Sigmoid colon (tissue), 7 donors: ENCODE measurements at places on chromosomes 1 and 21. TPM values are rescaled to one million over a fixed set of nuclear protein-coding genes. Genes with fewer than 3 reads are reported as not detected.

GRCh38 chr1:236561976-236562375 lies 38.2 kb downstream of the LGALS8 start:
- DNase-seq, result no peak

SPRR2A gene
- total RNA-seq, result not detected

DNA sequence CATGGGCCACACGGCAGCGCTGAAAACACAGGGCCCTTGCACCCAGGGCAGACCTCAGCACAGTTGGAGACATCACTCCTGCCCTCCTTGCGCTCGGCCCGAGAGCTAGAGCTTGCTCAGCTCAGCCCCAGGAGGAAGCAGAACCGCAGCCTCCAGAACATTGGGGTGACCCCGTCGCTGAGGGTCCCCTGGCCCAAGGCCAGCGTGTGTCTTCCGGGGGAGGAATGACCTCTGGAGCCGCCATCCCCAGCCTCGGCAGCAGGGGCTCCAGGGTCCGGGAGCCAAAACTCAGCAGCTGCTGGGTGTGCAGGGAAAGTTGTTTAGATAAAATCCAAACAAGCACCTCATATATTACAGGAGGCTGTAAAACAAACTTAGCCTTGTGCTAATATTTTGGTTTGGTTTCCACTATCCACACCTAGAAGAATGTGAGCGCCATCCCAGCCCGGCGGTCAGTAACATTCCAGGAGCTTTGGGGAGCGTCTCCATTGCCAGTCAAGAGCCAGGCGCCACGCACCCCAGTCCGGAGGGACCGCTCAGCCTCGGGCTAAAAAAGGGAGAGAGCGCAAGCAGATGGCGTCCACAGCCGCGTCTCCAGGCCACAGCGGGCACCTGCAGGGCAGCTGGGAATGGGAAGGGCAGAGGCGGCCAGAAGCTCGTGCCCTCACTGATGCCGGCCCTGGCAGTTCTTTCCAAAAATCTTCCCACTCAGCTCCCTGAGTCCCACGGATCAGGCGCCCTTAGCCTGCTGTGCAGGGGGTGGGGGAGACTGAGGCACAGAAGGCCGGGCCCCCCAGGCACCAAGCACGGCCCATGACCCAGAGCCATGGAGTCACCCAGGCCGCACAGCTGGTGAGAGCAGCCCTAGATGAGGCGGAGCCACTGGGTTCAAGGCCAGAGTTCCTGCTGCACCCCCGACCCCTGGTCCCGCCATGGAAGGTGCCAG lies 52.0 kb downstream of the SLX9 start:
- DNase-seq, result peak; percentile 72

LEFTY2 gene
- total RNA-seq, result 5.0 TPM

PTGFR gene
- 2.1 TPM for total RNA-seq

DNA sequence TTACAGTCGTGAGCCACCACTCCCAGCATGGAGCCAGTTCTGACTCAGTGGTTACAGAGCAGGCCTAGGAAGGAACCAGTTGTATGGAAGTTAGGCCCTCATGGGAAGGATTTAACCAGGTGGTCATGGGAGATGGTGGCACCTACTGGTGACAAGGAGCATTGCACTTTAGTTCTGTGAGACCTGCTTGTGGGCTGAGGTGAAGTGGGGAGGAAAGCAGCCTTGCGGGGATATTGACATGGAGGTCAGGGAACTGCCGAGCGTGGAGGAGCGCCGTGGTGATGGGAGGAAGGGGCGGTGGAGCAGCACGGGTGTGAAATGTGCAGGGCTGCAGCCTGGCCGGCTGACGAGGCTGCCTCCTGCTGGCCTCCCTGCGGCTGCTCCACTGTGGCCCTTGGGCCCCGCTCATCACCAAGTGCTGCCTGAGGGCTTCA lies 100.4 kb downstream of the GALNT2 start:
- DNase-seq, result peak; percentile 60

TMEM200B gene
- 32.6 TPM for total RNA-seq

BMP8B gene
- total RNA-seq, result 0.81 TPM

DNA sequence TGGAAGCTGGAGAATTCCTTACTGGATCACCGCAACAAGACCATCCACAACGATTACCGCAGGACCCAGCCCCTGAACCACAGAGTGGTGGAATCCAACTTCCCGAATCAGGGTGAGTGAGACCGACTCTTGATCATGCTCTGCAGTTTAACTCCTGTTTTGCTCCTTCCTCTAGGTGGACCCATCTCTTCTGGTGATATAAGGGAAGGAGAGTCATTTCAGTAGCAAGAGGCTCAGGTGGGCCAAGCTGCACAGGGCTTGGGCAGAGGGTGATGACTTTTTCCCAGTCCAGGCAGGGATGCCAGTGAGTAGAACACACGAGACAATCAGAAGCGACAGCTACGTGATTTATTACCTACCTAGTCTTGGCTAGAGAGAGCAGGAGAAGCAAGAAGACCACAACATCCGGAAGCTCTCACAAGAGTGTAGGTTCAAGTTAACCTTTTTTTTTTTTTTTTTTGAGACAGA lies 25.2 kb downstream of the CA6 start:
- no peak for DNase-seq

GRCh38 chr1:193417945-193418744 lies 231.7 kb upstream of the B3GALT2 start:
- DNase-seq, result no peak

DNA sequence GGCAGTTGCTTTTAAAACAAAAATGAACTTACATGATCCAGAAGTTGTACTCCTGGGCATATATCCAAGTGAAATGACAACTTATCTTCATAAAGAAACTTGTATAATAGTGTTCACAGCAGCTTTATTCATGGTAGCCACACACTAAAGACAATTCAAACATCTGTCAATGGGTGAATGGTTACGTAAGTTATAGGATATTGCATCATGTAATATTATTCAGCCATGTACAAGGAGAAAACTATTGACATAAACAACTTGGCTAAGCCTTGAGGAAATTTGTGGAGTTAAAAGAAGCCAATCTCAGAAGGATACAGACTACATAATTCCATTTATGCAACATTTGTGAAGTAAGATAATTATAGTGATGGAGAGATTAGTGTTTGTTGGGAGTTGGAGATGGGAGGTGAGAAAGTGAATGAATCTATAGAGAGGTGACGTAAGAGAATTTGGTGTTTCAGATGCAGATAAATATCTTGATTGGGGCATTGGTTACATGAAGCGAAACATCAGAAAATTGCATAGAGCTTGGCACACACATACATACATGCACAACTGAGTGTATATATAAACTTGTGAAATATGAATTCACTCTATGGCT lies 49.9 kb upstream of the GRIK1 start:
- no peak for DNase-seq

- no peak for DNase-seq
These were observed 18.0 kb downstream of the RHBDL2 start for GRCh38 chr1:38923607-38924006.

- DNase-seq, result no peak
These were observed 9.9 kb upstream of the ETV3 start for GRCh38 chr1:157147906-157148700.

DNA sequence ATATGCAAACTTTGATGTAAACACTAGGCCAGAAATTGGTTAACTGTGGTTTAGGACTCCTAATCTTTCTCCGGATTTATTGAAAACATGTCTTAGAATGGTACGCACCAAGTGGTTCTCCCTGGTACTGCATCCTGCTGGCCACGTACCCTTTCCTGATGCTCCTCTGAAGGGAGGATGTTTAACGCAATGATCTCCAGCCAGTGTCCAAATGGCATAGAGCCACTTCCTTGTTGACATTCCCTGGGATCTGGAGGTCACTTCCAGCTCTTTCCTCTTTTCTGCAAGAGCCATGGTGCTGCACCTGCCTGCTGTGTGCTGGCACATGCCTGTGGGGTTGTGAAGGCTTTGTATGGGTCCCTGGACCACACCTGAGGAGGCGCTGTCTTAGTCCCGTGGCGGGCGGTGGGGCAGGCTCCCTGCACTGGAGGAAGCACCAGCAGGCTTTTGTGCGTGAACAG lies 53.9 kb downstream of the GALNT2 start:
- DNase-seq, result no peak

- no peak for DNase-seq
These were observed 60.1 kb upstream of the PTGS2 start for GRCh38 chr1:186740324-186740723.

DNA sequence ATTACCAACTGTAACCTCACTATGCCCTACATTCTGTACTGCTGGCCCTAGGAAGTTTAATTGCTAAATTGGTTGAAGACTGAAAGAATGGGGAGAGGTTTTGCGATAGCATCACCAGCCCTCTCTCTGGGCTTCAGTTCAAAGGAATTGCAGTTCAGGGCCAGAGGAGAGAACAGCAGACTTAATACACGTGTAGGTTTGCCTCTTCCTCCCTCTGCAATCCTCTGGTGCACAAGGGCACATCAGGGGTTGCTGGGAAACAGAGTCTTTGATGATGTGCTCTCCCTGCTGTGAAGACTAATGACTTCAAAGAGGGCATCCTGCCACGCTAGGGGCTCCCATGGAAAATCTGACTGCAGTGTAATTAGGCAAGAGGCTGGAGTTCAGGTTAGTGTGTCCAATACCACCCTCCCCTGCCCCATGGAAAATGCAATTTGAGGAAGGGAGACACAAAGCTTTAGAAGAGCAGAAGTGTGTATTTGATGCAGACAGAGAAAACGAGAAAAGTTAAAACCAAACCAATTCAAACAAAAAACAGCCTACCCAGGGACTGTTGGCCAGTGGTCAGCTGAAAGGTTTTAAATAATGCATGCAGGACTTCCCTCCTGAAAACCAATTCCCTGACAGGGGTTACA lies 167.9 kb downstream of the ASTN1 start:
- no peak for DNase-seq

CHRM3 gene
- total RNA-seq, result 74.2 TPM
